ENCODE measurements at places on chromosomes 3 and 15. TPM values are rescaled to one million over a fixed set of nuclear protein-coding genes. Genes with fewer than 3 reads are reported as not detected.

USP4 gene
- 41.5 TPM for total RNA-seq

- H3K36me3 ChIP-seq: no peaks in the 10 kb centered on the region
- no peak for DNase-seq
- no peak overlapping the region for H3K27ac ChIP-seq
- peaks cover 8% of the 10 kb centered on the region for H3K27me3 ChIP-seq
These were observed 2.1 kb upstream of the ATP13A4 start for GRCh38 chr3:193556841-193557240.

GRCh38 chr3:83224101-83224868 lies 1462.8 kb upstream of the GBE1 start:
- H3K4me3 ChIP-seq: no peak overlapping the region
- no peak overlapping the region for H3K27ac ChIP-seq
- no peaks in the 10 kb centered on the region for H3K4me1 ChIP-seq
- H3K36me3 ChIP-seq: no peaks in the 10 kb centered on the region
- no peaks in the 10 kb centered on the region for H3K27me3 ChIP-seq

SLC2A2 gene
- not detected for total RNA-seq

- DNase-seq: no peak
- no peaks in the 10 kb centered on the region for H3K27me3 ChIP-seq
- H3K4me1 ChIP-seq: peaks cover 19% of the 10 kb centered on the region
- no peaks in the 10 kb centered on the region for H3K36me3 ChIP-seq
- H3K4me3 ChIP-seq: no peak overlapping the region
These were observed 44.8 kb downstream of the FILIP1L start for GRCh38 chr3:100069472-100069871.

KNG1 gene
- total RNA-seq: not detected

DNA sequence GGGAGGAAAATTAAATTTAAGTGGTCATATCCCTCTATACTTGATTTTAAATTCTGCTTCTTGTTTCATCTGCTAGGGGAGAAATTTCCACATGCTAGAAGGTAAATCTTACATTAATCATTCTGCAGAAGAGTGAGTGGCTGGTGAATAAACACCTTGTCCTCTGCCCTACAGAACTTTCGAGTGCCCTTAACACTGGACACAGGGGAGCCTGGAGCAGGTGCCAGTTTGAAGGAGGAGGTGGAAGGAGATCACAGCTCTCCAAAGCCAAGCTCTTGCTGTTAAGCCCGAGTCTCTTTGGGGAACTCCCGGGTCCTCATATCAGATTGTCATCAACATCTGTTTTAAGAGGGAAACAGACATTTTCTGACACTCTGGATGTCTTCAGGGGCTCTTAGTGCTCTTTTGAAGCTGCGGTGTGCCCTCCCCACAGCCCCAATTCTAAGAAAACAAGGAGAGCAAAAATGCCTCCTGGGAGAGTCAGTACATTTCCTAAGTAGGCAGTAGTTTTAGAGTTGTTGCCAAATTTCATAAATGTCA lies 31.3 kb downstream of the LAMP3 start:
- H3K27me3 ChIP-seq: peaks cover 21% of the 10 kb centered on the region
- H3K4me3 ChIP-seq: no peak overlapping the region
- DNase-seq: no peak

GRCh38 chr3:74491874-74492273 lies 122.6 kb downstream of the CNTN3 start:
- DNase-seq: no peak
- no peak overlapping the region for H3K4me3 ChIP-seq

DNA sequence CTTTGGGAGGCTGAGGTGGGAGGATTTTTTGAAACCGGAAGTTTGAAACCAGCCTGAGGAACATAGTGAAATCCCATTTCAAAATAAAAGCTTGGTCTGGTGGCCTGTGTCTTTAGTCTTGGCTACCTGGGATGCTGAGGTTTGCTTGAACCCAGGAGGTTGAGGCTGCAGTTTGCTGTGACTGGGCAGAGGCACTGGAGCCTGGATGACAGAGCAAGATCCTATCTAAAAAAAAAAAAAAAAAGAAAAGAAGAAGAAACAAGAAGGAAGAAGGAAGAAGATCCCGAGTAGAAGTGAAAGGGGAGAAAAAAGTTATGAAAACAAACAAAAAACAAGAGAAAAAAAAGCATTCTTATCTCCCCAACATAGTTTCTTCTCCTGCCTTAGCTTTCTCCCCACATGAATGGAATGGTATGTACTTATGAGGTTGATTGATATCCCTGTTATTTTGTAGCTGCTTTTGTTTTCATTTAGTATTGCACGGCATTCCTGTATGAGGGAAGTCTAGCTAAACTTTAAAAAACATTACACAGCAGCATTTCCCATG lies 42.4 kb downstream of the TMEM40 start:
- no peaks in the 10 kb centered on the region for H3K27me3 ChIP-seq
- H3K4me1 ChIP-seq: peaks cover 10% of the 10 kb centered on the region
- no peak overlapping the region for H3K4me3 ChIP-seq
- DNase-seq: no peak

Measured in neural crest cell (in vitro differentiated cells).